CD4-positive, alpha-beta T cell treated with Interleukin-2 at 100 ng/mL for 4 hours (primary cell): ENCODE measurements at places on chromosomes 1 and 21.
A peak's percentile ranks its signal among the peaks of the same experiment; 100 is the strongest.

- no peak for DNase-seq
These were observed 7.3 kb downstream of the KDM1A start for GRCh38 chr1:23026568-23026967.

DNA sequence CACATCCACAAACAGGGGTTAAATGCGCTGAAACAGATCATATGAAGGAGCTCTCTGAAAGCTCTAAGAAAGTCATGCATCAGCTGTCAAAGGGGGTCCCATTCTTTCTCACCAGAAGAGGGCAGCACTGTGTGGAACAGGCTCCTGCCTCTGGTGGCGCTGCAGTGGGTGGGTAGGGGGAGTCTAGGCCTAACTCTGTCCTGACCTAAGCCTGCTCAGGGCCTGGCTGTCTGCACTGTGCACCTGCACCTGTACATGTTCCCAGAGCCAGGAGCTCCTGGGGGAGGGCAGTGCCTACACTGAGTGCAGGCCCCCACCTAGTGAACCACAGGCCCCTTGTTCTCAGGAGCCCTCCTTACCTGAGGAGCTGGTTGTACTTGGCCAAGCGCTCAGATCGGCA lies 16.0 kb downstream of the ENO1 start:
- DNase-seq, result peak; percentile 64

GRCh38 chr1:227357927-227358302 lies 39.6 kb upstream of the CDC42BPA start:
- DNase-seq, result no peak

DNA sequence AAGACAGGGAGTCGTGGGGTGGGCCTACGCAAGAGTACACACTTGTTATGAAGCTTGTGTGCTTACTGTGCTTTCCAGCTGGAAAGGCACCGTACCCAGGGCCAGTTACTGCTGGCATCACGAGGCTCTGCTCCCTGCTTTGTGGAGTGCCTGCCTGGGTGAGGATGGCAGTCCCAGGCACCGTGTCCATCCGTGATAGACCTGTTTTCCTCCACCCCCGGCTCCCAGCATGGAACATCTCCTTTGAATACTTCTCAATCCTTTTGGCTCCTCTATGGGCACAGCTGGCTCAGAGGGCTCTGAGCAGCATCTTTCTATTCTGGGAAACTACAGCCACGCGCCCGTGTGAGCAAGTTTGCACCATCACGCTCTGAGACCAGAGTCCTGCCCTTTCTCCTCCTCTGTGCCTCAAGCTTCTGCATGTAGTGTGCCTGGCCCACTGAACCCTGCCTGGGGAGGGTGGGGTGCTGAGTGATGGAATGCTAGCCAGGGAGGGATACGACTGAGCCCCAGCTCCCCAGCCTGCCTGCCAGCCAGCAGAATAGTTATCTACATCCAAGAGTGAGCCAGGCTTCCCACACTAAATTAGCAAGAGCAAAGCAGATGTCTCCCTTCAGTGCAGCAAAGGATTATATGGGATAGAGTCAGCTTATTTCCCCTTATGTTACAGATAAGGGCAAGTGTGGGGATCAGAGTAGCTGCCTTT lies 7.1 kb upstream of the TNR start:
- no peak for DNase-seq
